ENCODE measurements at places on chromosomes 6 and 20.

GRCh38 chr20:36462440-36463211, 78.7 kb upstream of the MYL9 start:
- no peak for DNase-seq

DNA sequence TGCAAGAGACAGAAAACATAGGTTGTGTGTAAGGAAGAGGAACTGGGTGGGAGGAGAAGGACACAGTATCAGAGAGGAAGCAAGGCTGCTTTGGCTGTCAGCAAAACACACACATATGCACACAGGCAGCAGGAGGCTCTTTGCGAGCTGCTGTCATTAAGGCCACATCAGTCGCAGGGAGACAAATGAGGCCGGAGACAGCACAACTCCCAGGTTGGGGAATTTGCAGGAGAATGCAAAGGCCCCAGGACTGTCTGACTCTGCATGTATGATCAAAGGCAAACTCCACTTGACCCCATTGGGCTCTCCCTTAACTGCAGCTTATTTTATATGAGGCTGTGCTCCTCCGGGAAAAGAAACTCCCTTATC, 35.3 kb downstream of the METTL24 start:
- DNase-seq: no peak

- no peak for DNase-seq
Measured at GRCh38 chr6:15790116-15790515, 127.3 kb upstream of the DTNBP1 start.

GRCh38 chr6:161684731-161685475, 411.0 kb upstream of the AGPAT4 start:
- no peak for DNase-seq

- no peak for DNase-seq
Measured at GRCh38 chr6:131819572-131820124, 11.8 kb downstream of the ENPP1 start.

- no peak for DNase-seq
Measured at GRCh38 chr20:13430346-13431002, 208.3 kb downstream of the TASP1 start.

DNA sequence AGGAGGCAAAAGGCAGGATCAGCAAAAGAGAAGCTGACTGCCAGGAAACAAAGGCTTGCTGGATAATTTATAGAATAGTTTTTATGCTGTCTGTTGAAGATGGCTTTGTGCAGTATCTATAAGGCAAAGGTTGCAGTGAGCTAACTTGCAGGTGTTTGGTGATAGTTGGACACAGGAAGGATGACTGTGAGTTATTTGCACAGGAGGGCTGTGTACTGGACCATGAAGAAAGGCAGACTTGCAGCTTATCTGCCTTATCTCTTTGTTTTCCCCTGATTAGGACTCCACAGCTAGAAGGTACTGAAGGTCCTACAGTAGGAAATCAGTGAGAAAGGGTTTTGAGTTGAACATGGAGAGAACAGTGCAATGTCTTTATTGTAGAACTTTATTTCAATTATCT, 2.1 kb downstream of the BTN1A1 start:
- DNase-seq: no peak

DNA sequence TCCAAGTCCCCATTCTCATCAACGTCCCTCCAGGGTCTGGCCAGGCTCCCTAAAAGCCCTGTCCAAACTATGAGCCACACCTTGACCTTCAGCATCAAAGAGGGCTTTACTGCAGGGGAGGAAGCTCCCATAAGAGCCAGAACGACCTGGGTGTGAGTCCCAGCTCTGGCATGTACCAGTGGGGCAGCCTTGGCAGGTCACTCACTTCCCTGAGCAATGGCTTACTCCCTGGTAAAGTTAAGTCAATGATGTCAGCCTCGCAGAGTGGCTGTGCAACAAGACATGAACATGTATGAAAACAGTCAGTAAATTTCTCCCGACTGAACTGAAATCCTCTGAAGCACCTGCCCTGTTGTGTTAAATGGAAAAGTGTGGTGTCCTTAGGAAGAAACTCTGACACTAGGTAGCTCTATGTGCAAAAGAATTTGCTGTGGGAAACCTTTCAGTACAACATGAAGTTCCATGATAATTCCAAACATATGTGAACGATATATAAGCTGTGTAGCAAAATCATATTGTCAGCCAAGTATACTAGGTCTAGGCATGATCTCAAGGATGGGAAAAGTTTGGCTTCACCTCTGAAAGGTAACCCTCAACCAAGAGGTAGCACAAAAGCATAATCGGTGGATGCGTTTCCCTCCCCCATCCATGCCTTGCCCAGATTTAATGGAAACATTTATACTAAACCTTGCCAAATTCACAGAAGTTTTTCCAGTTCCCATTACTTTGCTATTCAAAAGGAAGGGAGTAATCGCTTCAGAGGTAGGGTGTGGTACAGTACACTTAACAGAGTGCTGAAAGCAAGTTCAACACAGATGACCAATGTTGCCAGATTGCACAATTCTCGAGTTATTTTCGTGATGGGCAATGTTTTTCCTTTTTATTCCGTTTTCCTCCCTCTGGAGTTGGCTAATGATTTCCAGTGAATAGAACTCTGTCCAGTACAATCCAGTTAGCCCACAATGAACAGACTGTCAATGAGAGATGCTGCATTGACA, 49.0 kb upstream of the RANBP9 start:
- DNase-seq: no peak

DNA sequence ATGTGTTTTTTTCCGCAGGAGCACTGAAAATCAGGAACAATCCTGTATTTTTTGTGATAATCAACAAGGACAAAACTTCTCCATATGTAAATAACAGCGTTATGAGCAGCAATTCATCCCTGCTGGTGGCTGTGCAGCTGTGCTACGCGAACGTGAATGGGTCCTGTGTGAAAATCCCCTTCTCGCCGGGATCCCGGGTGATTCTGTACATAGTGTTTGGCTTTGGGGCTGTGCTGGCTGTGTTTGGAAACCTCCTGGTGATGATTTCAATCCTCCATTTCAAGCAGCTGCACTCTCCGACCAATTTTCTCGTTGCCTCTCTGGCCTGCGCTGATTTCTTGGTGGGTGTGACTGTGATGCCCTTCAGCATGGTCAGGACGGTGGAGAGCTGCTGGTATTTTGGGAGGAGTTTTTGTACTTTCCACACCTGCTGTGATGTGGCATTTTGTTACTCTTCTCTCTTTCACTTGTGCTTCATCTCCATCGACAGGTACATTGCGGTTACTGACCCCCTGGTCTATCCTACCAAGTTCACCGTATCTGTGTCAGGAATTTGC, at the start of gene TAAR6:
Gene TAAR6, plus strand, starts transcription at position 102 of the 557 bp plus-strand sequence. Its CDS starts 0 bp downstream, at position 102.
- DNase-seq: no peak

GRCh38 chr6:108544606-108545005, 16.1 kb upstream of the FOXO3 start:
- DNase-seq: no peak

- no peak for DNase-seq
Measured at GRCh38 chr6:166253281-166253681, 54.9 kb downstream of the PRR18 start.

DNA sequence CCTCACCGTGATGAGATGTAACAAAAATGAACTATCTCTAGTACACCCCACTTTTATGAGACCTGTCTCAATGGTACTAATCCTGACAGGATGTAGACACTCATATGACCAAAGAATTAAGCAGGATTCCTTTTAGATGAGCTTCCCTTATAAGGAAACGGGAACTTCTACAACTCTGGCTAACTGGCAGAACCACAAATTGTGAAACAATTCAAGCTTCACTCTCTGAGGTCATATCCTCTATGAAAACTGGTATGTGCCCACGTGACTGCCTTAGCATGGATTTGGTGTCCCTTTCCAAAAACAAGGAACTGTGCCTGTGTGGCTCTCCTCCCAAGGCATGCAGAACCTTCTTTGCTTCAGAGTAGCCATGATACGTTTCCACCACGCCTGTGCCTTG, 14.1 kb upstream of the CPNE5 start:
- DNase-seq: peak; percentile 4

DNA sequence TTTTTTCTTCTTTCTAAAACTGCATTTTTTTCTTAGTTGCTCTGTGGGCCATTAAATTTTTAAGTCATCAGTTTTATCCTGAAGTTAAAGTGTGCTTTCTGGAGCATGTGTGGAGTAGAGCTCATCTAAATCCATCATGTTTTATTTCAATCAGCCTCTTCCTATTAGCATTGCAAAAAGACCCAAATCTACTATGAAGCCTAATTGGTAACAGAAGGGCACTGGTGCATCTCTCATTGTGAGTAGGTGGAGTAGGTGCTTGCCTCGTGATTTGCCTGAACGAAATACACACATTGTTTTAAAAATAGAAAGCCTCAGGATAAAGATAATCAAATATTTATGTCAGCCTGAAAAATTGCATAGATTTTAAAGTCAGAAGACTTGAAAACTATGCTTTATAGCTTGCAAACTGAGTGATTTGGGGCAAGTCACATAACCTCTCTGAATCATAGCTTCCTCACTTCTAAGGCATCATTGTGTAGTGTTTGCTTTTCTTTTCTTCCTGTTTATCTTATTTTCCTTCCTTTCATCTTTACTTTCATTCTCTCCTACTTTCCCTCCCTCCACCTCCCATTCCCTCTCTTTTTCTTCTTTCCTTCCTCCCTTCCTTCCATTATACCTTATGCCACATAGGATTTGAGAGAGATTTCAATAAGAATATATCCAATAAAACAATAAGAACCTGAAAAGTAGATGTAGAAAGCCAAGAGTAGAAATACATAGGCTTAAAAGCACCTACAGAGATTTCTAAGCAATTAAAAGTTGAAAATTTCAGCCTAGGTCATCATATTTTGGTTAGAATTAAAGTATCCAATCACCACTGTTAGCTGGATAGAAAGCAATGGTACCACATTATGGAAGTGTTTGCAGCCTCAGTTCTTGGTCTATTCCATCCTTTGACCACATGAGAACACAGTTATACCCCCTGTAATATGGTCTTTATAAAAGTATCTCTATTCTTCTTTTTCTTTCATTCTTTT, 49.6 kb upstream of the RNF146 start:
- DNase-seq: no peak

GRCh38 chr6:156391061-156391672, 386.0 kb upstream of the ARID1B start:
- DNase-seq: no peak

GRCh38 chr6:152356662-152357061, 280.5 kb downstream of the SYNE1 start:
- peak; percentile 15 for DNase-seq

- DNase-seq: no peak
Measured at GRCh38 chr20:18628330-18628920, 40.6 kb downstream of the DTD1 start.

DNA sequence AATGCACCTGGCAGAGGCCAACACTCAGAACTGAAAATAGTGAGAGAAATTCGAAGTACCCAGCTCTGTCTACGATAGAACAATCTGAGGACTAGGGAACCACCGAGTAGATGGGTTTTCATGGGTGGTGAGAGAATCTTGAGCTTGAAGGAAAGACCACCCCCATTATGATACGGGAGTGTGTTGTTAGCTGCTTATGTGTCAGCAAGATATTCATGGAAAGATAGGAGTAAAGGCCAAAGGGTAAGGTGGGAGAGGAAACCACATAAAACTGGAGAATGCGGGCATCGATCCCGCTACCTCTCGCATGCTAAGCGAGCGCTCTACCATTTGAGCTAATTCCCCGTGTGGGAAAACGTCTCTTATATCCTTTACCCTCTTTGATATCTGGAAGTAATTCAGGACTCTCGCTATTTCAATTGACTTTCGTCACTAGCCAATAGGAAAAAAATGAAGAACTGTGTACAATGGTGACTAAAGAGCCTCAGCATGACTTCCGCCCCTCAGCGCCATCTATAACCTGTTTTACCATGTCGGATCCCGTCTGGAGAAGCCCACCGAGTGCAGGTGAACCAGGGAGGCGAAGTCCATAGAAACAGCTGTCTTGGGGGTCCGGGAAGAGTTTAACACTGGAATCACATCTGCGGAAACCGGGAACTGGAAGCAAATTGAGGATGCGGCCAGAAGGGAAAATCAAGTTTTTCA, 25.0 kb upstream of the ABT1 start:
- DNase-seq: peak; percentile 61

- no peak for DNase-seq
Measured at GRCh38 chr6:52522151-52522626, 54.7 kb downstream of the TRAM2 start.

DNA sequence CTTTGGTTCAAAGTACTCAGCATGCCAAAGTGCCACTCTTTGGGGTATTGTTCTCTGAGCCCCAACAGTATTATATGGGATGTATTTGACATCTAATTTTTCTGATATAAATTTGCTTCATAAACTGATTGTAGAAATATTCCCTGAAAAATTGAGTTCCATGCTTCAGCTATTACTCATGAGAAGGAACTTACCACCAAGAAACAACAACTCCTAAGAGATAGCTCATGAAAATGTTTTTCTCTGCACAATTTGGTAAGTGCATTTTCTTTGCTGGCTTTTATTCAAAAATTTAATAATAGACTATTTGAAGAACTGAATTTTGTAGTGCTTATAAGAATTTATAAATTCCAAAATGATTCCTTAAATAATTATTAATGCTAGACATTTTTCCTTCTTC, 12.8 kb upstream of the TPD52L1 start:
- no peak for DNase-seq

DNA sequence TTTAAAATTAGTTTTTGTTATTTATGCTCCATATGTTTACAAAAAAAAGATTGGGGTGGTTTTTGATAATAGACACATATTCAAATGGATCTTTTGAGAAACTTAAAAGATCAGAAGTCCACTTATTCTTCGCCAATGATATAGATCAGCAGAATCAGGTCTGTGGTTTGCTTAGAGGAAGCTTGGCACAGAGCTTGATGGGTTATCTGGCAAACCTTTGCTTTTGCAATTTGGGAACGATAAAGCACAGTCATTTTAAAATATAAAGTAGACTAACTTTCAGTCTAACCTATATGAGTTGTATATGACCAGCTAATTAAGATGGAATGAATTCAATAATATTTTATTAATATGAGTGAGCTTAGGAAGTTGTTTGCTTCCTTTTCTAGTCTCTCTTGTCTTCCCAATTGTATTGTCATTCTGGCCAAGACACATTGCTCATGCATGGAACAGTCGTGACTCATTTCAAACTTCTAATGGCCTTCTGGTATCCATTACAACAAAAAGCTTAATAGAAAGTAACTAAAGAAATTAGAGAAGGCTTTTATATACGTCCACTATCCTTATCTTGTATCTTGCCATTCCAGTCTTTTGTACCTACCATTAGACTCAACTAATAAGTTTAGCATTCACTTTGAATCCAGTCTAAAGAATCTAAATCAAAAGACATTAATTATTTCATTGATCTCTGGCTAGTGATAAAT, 118.7 kb downstream of the TBX18 start:
- no peak for DNase-seq

GRCh38 chr6:125519367-125519766, 217.6 kb upstream of the HDDC2 start:
- DNase-seq: no peak

GRCh38 chr6:135944120-135944519, 92.6 kb downstream of the PDE7B start:
- no peak for DNase-seq

- peak; percentile 3 for DNase-seq
Measured at GRCh38 chr20:408843-409696, 971 bp downstream of the RBCK1 start.

DNA sequence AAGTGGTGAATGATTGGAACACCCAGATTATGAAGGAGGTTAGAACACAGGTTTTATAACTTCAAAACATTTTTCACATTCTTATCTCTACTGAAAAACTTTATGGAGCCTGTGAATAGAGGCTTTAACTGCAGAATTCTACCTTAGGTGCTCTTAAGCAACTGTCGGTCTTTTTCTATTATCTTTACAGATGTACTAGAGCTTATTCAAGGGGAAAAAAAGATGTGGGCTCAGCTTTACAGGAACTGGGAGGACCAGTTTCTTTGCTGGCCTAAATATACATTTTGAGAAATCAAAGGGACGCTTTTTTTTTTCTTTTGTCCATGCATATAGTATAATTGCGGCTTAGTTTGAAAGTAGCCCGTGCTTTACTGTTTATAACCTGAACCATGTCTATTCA, 58.9 kb downstream of the UST start:
- no peak for DNase-seq
